ENCODE measurements at places on chromosomes 6 and 20.
A peak's percentile ranks its signal among the peaks of the same experiment; 100 is the strongest.

DNA sequence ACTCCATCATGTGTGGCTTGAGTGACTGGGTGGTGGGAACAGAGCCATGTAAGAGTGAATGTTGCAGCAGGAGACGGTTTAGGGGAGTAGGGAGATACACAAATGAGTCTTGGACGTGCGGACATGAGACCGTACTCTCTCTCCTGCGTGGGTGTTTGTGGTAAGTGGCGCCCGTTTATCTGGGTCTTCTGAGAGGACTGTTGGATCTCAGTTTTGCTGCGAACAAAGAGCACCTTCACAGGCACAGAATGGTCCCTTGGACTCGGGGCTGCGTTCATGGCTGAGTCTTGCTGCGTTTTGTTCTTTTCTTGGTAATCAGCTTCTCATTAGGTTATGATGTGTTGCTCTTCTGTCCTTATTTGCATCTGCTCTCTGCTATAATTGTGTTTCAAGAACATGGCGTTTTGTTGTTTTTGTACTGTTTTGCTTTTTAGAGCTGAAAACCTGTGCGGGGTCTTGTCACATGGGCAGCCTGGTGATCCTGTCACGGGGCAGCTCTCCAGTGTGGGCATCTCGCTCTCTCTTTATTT, 28.5 kb downstream of the STK35 start:
- peak; percentile 3 for DNase-seq

DNA sequence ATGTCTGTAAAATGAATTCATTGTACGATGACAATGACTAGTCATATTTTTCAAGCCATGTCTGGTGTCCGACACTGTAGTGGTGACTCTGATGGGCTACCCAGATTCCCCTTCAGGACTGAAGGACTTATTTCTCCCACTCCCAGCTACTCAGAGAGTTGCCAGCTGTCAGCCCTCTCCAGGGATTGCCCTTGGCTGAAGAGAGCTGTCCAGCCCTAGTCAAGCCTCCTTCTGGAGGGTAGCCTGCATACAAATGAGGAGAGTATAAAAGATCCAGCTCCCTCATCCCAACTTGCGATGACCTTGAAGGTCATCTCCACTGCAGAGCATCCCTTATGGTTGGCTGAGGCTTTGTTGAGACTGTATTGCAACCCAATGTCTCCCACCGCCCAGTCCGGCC, 29.9 kb downstream of the JPH2 start:
- DNase-seq: no peak

DNA sequence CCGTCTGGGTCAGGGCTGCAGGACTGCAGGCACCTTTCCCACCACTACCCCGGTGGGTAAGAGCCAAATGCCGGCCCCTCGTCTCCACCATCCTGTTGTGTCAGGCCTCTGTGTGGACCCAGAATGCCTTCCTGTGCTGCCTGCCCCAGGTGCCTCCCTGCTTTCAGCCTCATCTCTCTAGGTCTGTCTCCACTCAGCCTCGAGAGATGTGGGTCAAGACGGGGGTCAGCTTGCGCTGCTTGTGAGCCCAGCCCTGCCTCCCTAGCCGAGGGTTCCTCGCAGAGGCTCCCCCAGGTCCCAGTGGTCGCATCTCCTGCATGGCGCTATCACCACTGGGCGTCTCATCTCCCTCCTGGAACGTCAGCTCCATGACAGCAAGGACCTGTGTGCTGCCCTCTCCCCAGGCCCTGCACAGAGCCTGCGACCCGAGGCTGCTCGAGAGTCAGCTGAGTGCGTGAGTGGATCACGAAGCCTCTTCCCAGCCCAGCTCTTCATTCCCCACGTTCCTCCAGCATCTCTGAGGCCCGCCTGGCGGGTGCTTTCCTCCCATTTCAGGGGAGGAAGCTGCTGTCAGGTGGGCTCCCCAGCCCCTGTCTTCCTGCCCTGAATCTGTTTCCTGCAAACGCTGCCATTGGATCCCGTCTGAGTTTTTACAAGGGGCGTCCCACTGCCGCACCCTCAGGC, 38.7 kb upstream of the ZBP1 start:
- no peak for DNase-seq

- no peak for DNase-seq
These were observed 289 bp downstream of the FOXP4 start for GRCh38 chr6:41546475-41546865.

- no peak for DNase-seq
These were observed 101.6 kb upstream of the SOX4 start for GRCh38 chr6:21491955-21492354.

DNA sequence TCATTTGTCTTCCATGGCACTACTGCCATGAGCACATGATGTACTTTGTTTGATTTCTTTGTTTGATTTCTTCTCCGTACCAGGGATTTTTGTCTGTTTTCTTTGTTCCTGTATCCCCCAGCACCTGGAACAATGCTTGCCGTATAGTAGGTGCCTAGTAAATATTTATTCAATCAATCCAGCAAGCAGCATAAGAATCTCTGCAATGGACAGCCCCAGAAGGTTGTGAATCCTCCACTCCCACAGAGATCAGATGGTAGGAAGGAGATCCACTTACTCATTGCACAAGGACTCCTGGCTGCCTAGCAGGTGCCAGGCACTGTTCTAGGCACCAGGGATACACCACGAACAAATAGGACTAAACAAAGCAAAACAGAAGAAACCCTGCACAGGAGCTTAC, 6.7 kb upstream of the SYNJ2 start:
- no peak for DNase-seq

DNA sequence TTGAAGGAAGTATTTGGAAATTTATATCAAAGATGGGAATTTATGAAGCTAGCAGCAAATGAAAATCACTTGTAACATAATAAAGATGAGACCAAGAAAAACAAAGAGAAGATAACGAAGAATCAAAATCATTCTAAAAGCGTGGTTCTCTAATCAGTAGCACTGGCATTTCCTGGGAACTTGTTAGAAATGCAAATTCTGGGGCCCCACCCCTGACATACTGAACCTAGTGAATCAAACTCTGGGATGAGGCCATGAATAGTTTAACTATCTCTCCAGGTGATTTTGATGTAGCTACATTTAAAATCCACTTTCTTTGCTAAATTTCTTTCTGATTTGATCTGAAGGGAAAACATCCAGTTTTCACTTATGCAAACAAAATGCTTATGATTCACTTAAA, 1075.6 kb downstream of the HACE1 start:
- no peak for DNase-seq

DNA sequence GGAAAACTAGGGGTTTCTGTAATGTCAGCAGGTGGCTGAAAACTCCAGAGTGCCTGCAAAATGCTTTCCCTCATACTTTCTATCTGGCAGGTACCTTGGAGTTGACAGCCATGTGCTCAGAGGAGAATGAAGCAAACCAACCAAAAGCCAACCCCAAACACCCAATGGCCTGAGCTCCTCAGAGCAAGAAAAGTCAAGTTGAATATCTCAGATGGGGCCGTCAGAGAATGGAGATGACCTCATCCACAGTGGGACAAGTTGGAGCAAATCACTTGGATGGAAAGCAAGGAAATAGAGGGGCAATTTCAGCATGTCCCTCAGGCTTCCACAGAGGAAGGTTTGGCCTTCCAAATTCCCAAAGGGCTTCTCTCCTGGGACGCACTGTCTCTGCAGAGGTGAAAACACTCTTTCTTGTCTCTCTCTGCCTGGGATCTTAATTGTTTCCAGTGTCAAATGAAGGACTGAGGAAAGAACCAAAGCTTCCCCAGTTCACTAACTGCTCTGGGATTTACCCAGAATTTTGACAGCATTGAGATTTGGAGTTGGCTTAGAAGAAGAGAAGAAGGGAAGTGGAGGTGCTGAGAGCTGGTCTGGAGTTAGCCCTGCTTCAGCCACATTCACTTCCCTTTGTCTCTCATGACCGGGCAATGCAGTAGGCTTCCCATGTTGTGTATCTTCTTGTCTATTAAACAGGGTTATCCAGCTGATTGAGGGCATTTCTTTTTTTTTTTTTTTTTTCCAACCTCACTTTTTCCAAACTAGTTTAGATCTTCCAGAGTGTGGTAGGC, 42.2 kb downstream of the PRND start:
- no peak for DNase-seq

DNA sequence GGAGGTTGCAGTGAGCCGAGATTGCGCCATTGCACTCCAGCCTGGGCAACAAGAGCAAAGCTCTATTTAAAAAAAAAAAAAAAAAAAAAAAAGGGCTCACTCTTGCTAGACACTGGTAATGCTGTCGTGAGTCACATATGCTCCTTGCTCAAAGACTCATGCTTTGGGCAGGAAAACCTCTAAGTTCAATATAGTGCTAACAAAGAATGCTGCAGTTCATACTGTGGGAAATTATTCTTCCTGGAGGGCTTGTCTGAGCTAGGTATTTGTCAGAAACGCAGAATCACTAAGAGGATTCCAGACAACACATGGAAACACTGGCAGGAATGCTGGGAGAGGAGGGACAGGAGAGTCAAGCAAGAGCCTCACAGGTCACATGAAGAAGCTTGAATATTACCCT, 2.3 kb upstream of the LYRM2 start:
- DNase-seq: no peak

- DNase-seq: peak; percentile 5
These were observed 26.7 kb downstream of the SAYSD1 start for GRCh38 chr6:39088331-39088730.
